ENCODE measurements at places on chromosomes 1 and 21.

DNA sequence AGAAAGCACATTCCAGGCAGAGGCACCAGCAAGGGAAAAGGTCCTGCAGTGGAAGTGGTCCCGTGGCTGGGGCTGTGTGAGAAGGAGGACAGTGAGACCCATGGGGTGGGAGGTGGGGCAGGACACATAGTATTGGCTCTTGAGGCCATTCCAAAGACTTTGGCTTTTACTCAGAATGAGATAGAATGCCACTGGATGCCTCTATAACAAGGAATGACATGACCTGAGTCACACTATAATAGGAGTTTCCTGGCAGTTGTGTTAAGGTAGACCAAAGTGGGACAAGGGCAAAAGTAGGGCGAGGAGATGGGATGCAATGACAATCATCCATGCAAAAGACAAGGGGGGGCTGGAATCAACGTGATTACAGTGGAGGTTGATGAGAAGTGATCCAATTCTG is 24.7 kb upstream of the LAMC2 start:
- no peak for DNase-seq

DNA sequence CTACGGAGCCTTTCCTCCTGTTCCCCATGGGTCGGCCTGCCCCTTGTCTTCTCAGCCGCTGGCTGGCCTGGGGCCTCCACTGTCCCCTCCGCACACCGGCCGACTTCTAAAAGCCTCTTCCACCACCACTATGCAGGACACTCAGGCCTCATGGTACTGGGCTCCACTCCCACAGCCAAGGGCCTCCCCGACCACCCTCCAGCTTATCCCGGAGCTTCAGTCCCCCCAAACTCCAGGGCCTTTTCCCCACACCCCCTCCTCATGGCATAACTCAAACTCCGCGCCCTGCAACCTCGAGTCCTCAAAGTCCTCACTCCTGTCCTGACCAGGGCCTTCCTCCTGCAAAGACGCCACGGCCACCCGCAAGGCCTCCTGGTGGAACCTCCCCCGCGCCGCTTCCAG is 2.0 kb downstream of the LRRC41 start:
- DNase-seq, result no peak

DNA sequence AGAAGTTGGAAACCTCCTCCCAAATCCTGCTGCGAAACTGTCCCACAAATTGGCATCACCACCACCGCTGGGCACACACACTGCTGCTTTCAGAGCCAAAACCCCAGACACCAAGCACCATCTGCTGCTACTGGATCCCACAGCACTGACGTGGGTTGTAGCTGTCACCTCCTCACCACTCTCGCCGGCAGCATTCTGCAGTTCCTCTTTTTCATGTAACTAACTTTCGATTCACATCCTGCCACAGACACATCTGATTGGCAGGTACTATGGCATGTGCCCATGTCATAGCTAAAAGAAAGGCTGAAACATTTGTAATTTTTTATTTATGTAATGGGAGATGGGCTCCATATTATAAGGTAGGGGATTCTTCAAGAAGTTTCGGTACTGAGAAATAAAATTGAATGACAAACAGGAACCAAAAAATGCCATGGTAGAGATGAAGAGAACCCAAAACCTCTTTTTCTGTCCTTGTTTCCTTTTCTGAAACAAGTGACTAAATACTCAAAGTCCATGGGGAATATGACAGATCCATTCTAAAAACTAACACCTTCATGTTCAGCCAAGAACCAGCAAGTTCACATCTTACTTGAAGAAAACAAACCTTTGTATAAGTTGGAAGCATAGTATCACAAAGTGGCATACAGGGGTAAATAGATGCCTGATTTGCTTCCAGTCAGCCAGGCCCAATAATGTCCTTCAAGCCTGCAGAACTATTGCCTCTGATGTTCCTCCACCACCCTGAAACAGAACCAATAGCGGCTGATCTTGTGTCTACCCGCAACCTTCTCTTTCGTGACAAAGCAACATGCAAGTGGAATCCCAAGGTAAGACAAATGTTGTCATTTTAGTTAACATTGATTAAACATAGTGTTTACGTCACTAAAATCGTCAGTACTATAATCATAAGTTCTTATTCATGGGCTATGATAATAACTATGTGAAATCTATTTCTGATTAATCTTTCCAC is 26.6 kb upstream of the RGS13 start:
- peak; percentile 86 for DNase-seq

GRCh38 chr21:38988509-38989378 is 183.0 kb downstream of the ETS2 start:
- DNase-seq, result no peak

DNA sequence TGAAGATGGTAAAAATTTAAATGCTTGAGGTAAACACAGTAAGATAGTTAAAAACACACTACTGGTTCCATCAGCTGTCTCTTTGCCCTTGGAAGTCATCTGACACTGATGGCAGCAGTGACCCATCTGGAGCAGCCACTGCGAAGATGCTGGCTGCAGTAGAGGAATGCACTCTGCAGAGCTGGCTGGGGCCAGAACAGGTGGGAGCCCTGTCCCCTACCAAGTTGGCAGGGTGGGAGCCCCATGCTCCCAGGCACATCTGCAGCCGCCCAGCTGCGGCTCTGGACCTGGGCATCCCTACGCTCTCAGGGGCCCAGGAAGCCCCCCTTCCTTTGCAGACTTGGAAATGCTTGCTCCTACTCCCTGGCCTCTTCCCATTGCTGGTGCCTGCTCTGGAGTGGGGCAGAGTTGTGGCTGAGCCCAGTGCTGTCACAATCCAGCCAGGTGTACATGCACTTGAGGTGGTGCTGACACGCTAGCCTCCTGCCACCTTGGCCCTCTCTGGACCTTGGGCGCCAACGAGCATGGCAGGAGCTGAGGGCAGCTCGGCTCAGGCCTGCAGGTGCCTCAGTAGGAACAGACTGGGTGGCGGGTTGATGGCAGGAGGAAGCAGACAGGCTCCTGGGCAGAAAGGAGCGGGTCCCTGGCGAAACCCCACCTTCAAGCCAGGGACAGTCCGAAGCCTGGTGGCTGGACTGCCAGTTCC is 227.0 kb downstream of the FGGY start:
- no peak for DNase-seq

GRCh38 chr1:61519631-61520030 is 205.3 kb downstream of the TM2D1 start:
- no peak for DNase-seq

GRCh38 chr1:186104459-186104858 is 270.6 kb downstream of the TPR start:
- no peak for DNase-seq

DNA sequence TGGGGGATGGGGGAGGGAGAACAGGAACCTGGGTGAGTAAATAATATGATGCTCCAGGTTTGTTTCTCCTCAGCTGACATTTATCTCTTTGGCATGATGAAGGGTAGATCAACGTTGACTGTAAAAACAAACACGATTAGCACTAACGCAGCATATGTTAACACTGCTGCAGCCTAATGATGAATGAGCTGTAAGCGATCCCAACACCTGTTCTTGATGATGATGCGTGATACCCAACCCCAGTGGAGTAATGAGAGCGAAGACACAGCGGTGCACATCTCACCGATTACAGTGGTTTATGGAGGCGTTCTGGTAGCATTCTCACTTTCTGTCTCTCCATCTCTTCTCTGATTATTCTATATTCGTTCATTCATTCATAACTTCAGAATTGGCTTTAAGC is 640.4 kb downstream of the USP25 start:
- no peak for DNase-seq

- DNase-seq, result peak; percentile 78
Measured at GRCh38 chr1:26287033-26287711, 7.3 kb downstream of the SH3BGRL3 start.

- DNase-seq, result no peak
Measured at GRCh38 chr1:53502641-53503432, 43.6 kb downstream of the DMRTB1 start.

- no peak for DNase-seq
Measured at GRCh38 chr21:21373969-21374368, 375.8 kb downstream of the NCAM2 start.

GRCh38 chr21:9758888-9759287 is 762.5 kb upstream of the TPTE start:
- no peak for DNase-seq

DNA sequence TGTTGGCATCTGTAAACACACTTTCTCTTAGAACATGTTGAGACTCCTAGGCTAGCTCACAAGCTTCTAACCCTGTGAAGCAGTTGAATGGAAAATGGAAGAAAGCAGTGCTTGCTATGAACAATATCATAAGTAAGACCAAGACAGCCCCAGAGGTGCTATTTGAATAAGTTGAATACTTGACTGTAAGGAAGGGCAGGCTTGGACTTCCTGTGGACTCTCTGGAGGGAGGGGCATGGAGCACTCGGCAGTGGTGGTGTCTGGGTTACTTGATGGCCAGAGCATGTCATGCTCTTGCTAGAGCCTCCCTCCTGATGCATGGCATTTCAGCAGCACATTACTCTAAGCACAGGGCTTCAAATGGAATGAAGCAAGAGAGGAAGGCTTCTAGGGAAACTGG is 60.0 kb downstream of the MRPS6 start:
- no peak for DNase-seq

DNA sequence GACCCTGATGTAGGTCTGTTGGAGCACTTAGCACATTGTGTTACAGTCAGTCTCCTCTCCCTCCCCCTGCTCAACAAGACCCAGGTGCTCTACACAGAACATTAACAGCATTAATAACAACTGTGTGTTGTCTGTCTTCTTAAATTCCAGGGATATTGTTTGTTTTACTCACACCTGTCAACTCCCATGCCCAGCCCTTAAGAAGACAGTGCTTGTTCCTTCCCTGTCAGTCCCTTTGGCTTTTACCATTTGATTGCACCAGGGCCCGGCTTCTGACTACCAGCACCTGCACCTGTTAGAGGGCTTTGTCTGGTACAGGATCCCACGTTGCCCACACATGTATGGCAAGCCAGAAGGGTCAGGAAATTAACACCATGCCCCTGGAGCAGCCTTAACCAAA is 11.7 kb downstream of the RIMKLA start:
- DNase-seq, result no peak

DNA sequence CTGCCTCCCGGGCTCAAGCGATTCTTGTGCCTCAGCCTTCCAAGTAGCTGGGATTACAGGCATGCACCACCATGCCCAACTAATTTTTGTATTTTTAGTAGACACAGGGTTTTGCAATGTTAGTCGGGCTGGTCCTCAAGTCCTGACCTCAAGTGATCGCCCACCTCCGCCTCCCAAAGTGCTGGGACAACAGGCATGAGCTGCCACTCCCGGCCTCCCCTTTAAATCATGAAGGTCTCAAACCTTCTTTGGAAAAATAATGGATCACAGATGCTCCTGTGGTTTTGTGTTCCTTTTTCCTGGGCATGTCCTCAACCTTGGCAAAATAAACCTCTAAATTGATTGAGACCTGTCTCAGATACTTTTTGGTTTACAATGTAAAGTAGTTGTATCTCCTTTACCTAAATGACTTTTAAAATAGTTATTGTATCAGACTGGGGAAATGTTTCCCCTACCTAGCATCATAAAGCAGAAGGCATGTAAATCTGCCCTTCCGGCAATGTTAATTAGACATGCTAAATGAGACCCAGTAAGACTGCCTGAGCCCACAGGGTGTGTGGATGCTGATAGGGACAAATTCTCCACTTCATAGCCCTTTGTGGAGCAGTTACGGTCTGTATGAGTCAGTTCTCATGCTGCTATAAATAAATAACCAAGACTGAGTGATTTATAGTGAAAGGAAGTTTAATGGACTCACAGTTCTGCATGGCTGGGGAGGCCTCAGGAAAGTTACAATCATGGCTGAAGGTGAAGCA is 27.8 kb downstream of the CBR1 start:
- no peak for DNase-seq

DNA sequence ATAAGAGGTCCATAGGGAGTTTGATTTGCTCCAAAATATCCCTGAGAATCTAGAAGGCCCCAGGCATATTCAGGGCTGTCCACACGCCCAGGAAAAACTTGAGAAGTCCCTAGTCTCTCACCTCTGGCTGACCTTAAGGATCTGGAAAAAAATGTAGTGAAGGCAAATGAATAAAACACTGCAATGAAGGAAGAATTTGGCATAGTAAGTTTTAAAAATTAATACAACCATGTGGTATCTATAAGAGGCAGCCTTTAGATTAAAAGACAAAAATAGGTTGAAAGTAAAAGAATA is 91.3 kb downstream of the COLGALT2 start:
- no peak for DNase-seq

- no peak for DNase-seq
Measured at GRCh38 chr21:44848821-44849521, 24.5 kb downstream of the PTTG1IP start.

GRCh38 chr1:45718289-45718688 is 30.3 kb downstream of the TMEM69 start:
- DNase-seq, result no peak

DNA sequence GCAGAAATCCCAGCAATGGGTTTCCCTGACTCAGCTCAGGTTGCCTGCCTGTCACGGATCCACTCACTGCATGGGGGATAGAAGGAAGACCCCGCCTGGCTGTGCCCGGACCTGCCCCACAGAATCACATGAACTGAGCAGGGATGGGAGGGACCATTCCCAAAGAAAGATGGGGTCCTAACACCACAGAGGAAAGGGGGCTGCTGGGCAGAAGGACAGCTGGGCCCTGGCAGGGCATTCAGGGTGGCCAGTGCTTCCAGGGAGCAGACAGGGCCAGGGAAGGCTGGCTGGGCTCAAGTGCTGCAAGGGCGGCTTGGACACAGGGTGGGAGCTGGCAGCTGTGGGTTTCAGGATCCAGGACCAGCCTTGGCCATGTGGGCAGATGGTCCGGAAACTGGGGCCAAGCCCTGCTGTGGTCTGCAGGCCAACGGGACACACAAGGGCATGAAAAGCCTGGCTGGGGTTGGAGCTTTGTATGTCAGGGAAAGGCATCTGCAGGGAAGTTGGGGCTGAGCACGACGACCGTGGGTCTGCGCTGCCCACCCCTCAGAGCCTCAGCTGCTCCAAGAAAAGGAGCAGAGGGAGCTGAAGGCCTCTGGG is 723.9 kb downstream of the PTPRU start:
- no peak for DNase-seq

- no peak for DNase-seq
Measured at GRCh38 chr1:41512701-41513382, 28.4 kb upstream of the EDN2 start.

GRCh38 chr1:11129649-11130390 is 30.2 kb upstream of the EXOSC10 start:
- DNase-seq, result no peak

GRCh38 chr1:1618396-1619068 is 3.2 kb downstream of the MIB2 start:
- DNase-seq, result no peak

- DNase-seq, result no peak
Measured at GRCh38 chr1:78358165-78358564, 132.6 kb upstream of the PTGFR start.

DNA sequence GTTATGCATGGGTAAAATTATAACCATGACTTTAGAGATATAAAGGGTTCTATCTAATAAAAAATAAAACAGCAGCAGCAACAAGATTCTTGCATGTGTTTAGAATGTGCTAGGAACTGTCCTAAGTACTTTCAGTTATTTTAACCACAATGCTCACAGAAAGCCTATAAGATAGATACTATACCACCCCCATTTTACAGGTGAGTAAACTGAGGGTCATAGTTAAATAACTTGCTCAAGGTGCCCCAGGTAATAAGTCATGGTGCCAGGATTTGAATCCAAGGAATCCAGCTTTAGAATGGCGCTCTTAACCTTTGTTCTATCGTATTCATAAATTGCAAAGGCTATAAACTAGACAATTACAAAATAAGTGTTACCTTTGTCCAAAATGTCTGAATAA is 53.4 kb downstream of the FRRS1 start:
- no peak for DNase-seq

All from CD4-positive, alpha-beta T cell treated with Interleukin-1 beta for 1 hour (primary cell).